ENCODE measurements at places on chromosomes 2 and 18.

DNA sequence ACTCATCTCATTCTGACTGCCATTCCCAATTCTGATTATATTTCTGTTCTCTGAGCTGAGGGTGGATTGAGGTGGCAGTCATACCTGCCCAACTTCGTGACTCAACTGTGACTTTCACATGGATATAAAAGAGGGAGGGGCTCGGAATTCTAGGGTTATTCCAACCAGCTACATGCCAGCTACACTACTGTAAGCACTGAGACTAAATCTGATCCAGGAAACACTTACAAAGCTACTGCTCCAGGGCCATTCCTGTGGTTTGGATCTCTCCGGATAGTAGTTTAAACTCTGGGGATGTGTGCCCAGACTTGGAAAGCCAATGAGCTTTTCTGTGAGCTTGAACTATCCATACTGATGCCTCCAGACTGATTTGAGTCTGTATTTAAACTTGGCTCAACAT lies 7.9 kb downstream of the MAP2 start:
- DNase-seq = no peak

DNA sequence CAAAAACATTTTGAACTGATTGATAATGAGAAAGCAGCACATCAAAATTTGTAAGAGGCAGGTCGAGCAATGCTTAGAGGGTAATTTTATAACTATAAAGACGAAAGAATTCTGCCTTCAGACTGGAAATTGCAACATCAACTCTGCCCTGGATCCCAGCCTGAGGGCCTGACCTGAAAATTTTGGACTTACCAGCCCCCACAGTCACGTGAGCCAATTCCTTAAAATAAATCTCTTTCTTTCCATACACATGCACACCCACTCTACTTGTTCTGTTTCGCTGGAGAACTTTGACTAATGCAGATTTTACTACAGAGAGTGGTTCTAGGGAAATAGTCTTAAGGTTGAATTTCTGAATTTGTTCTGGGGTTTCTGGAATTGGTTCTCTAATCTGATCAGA lies 14.6 kb upstream of the ACOXL start:
- DNase-seq = no peak

GRCh38 chr2:126668254-126668653 lies 12.3 kb downstream of the GYPC start:
- DNase-seq = no peak

DNA sequence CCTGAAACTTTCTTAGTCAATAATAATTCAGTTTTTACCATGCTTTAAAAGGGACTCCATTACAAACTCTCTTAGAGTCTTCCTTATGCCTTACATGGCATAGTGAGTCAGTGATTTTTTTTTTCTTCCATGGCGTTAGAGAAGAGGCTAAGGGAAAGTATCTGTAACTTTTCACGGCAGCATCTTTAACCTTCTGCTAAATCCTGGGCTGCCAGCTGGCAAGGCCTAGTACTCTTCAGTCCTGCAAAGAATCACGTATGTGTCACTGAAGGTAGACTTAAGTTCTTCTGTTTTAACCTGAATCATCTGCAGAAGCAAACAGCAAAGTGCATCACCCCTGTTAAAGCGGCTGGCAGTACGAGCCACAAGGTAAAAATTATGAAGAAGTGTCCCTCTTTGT lies 286.3 kb upstream of the FN1 start:
- DNase-seq = no peak

DNA sequence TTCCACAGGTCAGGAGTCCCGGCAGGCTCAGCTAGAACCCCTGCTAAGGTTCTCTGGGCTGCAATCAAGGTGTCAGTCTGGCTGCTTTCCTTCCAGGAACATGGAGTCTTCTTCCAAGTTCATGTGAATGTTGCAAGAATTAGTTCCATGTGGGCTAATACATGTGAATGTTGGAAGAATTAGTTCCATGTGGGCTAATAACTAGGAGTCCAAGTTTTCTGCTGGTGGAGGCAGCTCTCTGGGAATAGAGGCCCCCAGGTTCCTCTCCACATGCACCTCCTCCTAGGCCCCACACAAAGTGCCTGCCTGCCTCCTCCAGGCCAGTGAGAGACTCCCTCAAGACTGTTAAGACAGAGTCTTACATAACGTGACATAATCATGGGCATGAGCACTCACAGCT lies 140.8 kb upstream of the SLC35G4 start:
- no peak for DNase-seq

DNA sequence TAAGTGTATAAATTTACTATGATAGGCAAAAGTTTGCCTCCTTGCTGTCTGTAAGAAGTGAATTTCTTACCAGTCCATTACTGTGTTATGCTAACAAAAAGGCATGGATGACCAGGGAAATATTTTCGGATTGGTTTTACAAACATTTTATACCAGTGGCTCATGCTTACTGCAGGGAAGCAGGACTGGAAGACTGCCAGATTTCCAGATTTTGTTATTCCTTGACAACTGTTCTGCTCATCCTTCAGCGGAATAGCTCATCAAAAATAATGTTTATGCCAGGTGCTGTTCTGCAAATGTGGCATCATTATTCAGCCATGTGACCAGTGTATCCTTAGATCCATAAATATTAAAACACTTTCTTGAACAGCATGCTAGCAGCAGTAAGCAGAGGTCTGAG lies 40.4 kb upstream of the NETO1 start:
- no peak for DNase-seq

All from stimulated activated CD8-positive, alpha-beta memory T cell treated with anti-CD3 and anti-CD28 coated beads, Interleukin-2, amount 100 ng/mL, for 1 hour (primary cell).